Esophagus squamous epithelium (tissue), 5 donors: ENCODE measurements at places on chromosomes 6 and 20. TPM values are rescaled to one million over a fixed set of nuclear protein-coding genes. Genes with fewer than 3 reads are reported as not detected.

DNA sequence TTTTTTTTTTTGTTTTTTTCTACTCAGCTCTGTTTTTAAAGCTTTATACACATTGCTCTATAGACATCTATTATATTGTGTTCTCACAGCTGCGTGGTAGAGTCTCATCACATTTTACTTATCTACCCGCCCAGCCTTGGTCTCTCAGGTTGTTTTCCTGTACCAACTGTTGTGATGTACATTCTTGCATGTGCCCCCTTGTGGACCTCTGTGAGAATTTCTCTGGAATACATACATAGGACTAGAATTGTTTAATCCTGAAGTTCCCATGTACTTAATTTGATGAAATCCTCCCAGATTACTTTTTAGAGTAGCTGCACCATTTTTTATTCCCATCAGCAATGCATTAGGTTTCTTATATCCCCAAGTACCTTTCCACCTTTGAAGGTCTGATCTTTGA, 40.4 kb upstream of the TINAG start:
- H3K36me3 ChIP-seq = no peaks in the 10 kb centered on the region
- H3K4me3 ChIP-seq = no peak overlapping the region
- H3K27me3 ChIP-seq = no peaks in the 10 kb centered on the region
- no peaks in the 10 kb centered on the region for H3K4me1 ChIP-seq

DNA sequence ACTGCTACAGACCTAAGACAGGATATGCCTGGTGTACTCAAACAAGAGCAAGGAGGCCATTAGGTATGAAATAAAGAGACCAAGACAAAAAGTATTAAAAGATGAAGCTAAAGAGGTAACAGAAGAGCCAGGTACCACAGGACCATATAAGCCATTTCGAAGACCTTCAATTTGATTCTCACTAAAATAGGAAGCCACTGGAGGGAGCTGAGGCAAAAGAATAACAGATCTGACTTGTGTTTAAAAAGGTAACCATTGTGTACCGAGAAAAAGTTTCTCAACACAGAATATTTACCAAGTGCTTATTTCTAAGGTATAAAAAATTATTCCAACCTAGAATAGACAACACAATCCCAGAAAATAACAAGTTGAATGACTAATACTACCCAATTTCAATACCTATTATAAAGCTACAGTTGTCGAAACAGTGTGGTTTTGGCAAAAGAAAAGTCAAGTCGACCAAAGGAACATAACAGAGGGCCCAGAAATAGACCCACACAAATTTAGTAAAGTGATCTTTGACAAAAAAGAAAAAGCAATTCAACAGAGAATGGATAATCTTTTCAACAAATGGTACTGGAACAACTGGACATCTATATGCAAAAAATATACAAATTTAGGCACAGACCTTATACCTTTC, 125.3 kb upstream of the DST start:
- H3K27me3 ChIP-seq = no peaks in the 10 kb centered on the region
- DNase-seq = no peak
- no peak overlapping the region for H3K27ac ChIP-seq
- H3K4me1 ChIP-seq = peaks cover 4% of the 10 kb centered on the region
- H3K4me3 ChIP-seq = no peak overlapping the region
- no peaks in the 10 kb centered on the region for H3K36me3 ChIP-seq

DNA sequence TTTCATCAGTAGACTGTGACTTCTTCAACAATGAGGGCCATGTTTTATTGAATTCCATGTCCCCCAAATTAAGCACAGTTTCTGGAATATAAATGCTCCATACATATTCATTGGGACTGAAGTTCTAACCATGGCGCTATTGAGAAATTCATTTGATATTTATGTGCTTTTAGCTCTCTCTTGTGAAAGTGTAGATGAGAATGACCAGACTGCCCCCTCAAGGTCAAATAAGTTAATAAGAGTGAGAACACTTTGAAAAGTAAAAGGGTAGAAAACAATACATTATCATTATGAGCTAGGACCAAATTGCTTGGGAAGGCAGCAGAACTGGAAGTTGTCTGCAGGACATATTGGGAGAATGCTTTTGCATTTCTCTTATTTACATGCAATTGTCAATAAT, 597.9 kb downstream of the EPM2A start:
- no peaks in the 10 kb centered on the region for H3K27me3 ChIP-seq
- H3K36me3 ChIP-seq = no peaks in the 10 kb centered on the region
- no peak overlapping the region for H3K27ac ChIP-seq

GRCh38 chr6:50907565-50907964, 88.9 kb downstream of the TFAP2B start:
- H3K27ac ChIP-seq = no peak overlapping the region
- H3K27me3 ChIP-seq = no peaks in the 10 kb centered on the region
- no peak for DNase-seq

GRCh38 chr20:5969348-5969935, 19.0 kb downstream of the MCM8 start:
- no peaks in the 10 kb centered on the region for H3K36me3 ChIP-seq
- H3K27ac ChIP-seq = no peak overlapping the region
- no peak overlapping the region for H3K4me3 ChIP-seq
- H3K27me3 ChIP-seq = no peaks in the 10 kb centered on the region
- no peak for DNase-seq
- H3K4me1 ChIP-seq = no peaks in the 10 kb centered on the region

- no peak overlapping the region for H3K4me3 ChIP-seq
- H3K4me1 ChIP-seq = no peaks in the 10 kb centered on the region
- H3K27me3 ChIP-seq = no peaks in the 10 kb centered on the region
- peak overlapping the region; percentile 44 for H3K27ac ChIP-seq
- H3K36me3 ChIP-seq = peaks cover 17% of the 10 kb centered on the region
Measured at GRCh38 chr20:51594236-51595057, 51.9 kb upstream of the NFATC2 start.

GRCh38 chr20:25624500-25624939, 706 bp upstream of the NANP start:
- peak overlapping the region; percentile 95 for H3K27ac ChIP-seq
- DNase-seq = no peak
- H3K36me3 ChIP-seq = no peaks in the 10 kb centered on the region

Gene HTR1B
- not detected for total RNA-seq

Gene HLA-DRB5
- not detected for total RNA-seq

Gene LRP11
- 74.9 TPM for total RNA-seq

Gene MAPK13
- 115 TPM for total RNA-seq
